ENCODE measurements at places on chromosomes 6 and 20. TPM values are rescaled to one million over a fixed set of nuclear protein-coding genes. Genes with fewer than 3 reads are reported as not detected.

The LST1 gene
- total RNA-seq = 127 TPM

The GJA1 gene
- total RNA-seq = 64.1 TPM

The ACSS2 gene
- total RNA-seq = 131 TPM

The CLPSL1 gene
- not detected for total RNA-seq

The SLC32A1 gene
- total RNA-seq = not detected

The MUC22 gene
- not detected for total RNA-seq

The SYCP2 gene
- 3.5 TPM for total RNA-seq

The GLP1R gene
- total RNA-seq = 0.35 TPM

The RNF39 gene
- total RNA-seq = 2.5 TPM

The ADGRF4 gene
- total RNA-seq = not detected

The CST9 gene
- not detected for total RNA-seq

The NNAT gene
- total RNA-seq = 0.83 TPM

The NFATC2 gene
- 6.6 TPM for total RNA-seq

The MYMX gene
- total RNA-seq = not detected

The SCGN gene
- not detected for total RNA-seq

The GPSM3 gene
- 76.2 TPM for total RNA-seq

The SMLR1 gene
- total RNA-seq = not detected

The SLC13A3 gene
- 2.0 TPM for total RNA-seq
